Putamen (tissue), 1 donor: ENCODE measurements at places on chromosomes 7 and 10.

DNA sequence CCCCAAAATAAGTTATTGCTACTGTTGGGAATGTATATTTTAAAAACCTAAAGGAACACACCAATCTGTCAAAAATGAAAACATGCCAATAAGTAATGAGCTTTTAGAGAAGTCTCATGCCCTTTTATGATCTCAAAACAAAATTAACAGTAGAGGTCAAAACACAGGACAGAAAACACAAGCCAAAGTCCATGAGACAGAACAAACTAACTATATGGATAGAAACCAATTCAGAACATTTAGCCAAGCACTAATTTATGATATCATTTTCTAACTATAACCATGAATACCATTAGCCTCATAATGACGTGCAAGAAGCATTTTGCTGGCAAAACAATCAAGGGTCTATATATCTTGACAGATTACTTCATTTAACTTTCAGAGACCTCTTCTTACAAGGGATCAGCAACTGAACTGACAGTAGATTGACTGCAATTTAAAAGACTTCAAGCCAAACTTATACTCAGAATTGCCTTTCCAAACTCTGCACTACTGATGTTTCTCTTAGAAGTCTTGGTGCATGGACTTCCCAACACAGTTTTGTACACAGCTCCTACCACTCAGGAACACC is 200.9 kb downstream of the DOCK4 start:
- no peak for DNase-seq

GRCh38 chr7:117262546-117262945 is 60.3 kb downstream of the WNT2 start:
- DNase-seq, result no peak

- DNase-seq, result no peak
Measured at GRCh38 chr7:117667456-117667855, 187.6 kb downstream of the CFTR start.

GRCh38 chr10:69994262-69994661 is 58.4 kb upstream of the MACROH2A2 start:
- peak; percentile 28 for DNase-seq

GRCh38 chr10:123552760-123553554 is 113.2 kb upstream of the GPR26 start:
- no peak for DNase-seq

DNA sequence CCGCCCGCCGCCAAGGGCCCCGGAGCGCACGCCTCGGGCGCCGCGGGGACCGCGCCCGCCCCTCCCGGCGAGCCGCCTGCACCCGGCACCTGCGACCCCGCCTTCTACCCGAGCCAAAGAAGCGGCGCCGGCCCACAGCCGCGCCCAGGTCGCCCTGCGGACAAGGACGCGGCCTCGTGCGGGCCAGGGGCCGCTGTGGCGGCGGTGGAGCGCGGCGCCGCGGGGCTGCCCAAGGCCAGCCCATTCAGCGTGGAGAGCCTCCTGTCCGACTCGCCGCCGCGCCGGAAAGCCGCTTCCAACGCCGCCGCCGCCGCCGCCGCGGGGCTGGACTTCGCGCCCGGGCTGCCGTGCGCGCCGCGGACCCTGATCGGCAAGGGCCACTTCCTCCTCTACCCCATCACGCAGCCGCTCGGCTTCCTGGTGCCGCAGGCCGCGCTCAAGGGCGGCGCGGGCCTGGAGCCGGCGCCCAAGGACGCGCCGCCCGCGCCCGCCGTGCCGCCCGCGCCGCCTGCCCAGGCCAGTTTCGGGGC is 3.5 kb downstream of the UNCX start:
- DNase-seq, result no peak

DNA sequence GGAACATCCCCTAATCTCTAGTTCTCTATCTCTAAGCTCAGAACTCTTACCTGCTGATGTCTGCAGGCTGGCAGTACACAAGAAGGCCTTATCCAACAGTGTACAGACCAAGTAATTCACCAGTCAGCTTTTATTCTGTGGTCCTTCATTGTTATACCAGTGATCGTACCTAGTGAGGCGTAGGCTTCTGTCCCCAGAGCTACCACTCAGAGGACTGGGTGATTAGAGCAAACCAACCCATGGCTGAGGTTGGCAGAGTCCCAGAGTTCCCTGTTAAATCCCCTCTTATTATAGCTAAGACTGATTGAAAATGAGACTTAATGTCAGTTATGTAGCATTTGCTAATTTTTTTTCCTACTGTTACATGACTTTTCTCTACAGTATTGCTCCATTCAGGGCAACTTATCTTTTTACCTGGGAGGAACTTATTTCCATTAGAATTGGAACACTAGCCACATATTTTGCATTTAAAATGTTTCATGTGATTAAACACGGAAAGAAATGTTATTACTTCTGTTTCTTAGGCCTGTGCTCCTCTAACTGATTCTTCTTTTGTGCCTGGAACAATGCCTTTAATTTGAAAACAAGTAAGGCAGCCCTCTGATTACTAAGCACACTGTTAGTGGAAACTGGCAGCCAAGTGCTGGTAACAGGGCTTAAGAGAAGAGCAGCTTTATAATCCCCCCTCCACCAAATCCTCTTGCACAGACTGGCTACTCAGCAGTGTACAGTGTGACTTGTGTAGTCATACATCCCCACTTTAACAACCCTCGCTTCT is 127.2 kb downstream of the LRRC4 start:
- no peak for DNase-seq

- DNase-seq, result no peak
Measured at GRCh38 chr7:20112696-20113095, 104.5 kb downstream of the MACC1 start.
